Mucosa of gallbladder (tissue), 1 donor: ENCODE measurements at places on chromosomes 3 and 15. TPM values are rescaled to one million over a fixed set of nuclear protein-coding genes. Genes with fewer than 3 reads are reported as not detected.

The NEK10 gene
- total RNA-seq, result 6.2 TPM

The RYR3 gene
- 2.0 TPM for total RNA-seq

The SLC28A1 gene
- 2.6 TPM for total RNA-seq

GRCh38 chr3:190513409-190514370, at the start of gene IL1RAP:
TSS of gene IL1RAP (plus strand) at chr3:190514085. CDS start at chr3:190564290, 50,205 bp downstream.
- DNase-seq, result peak; percentile 92

DNA sequence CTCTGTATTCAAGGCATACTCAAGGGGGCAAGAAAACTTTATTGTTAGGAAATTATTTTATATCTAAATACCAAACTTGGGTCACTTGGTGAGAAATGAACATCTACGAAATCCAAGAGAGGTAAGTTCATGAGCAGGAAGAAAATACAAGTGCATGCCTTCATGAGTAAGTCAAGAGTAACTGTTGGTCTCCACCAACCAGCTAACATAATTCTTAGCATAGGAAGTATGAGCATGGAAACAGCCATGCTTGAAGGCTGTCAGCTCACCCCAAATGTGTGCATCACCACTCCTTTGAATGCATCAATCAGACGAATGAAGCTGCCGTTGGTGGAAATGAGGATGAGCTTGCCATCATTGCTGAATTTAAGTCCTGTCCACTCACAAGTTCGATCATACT, 13.9 kb downstream of the PPM1M start:
- no peak for DNase-seq

- no peak for DNase-seq
Observed at GRCh38 chr15:71437919-71438318, 322.6 kb downstream of the THSD4 start.

DNA sequence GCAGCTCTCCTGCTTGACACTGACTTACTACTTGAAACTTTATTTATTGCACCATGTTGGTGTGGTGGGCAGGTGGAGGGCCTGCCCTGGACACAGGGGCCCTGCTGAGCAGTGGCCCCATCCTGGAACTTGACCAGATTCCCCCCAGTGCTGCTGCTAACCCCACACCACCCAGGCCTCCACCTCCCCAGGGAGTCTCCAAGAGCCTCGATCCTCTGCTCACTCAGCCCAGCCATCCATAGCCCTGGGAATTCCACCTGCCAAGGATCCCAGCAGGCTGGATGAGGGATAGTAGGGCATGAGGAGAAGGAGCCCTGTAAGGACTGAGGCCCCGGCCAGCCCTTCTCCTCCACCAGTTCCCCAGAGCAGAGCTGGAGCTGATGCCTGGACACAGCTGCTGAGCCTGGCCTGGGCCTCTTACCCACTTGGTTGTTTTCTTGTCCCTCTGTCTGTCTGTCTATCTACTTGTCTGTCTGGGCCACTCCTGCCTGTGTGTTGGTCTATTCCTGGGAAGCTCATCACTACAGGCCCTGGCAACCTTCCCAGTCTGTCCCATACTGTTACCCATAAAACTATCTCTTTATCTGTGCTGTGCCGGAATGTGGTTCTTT, 2.8 kb downstream of the CHAC1 start:
- DNase-seq, result no peak

DNA sequence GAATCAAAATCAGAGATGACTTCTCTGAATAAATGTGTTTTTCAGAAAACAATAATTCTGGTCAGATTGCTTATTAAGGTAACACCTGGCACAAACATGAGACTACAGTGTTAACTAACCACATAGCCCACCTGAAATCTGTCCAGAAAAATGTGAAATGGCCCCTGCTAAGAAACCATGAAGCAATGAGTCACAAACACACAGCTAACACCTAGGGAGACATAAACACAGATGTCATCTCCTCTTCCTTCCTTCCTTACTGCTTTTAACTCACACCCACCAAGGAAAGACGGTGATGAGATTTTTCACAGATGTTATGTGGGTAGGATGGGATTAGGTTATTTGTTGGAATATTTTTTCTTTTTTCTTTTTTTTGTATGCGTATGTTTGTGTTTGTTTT, 315.0 kb upstream of the STAC start:
- no peak for DNase-seq

- DNase-seq, result peak; percentile 83
Observed at GRCh38 chr3:184345317-184346144, 8.1 kb downstream of the FAM131A start.

DNA sequence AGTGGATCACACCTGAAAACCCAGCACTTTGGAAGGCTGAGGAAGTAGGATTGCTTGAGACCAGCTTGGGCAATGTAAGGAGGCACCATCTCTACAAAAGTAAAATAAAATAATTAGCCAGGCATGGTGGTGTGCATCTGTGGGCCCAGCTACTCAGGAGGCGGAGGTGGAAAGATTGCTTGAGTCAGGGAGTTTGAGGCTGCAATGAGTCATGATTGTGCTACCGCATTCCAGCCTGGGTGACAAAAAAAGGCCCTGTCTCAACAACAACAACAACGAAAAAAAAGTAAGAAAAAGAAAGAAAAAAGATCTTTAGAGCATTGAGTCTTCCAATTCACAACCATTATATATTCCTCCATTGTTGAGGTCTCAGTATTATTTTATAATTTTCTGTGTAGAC, 192.4 kb upstream of the DPH6 start:
- DNase-seq, result no peak
